ENCODE measurements at places on chromosomes 6 and 20.

DNA sequence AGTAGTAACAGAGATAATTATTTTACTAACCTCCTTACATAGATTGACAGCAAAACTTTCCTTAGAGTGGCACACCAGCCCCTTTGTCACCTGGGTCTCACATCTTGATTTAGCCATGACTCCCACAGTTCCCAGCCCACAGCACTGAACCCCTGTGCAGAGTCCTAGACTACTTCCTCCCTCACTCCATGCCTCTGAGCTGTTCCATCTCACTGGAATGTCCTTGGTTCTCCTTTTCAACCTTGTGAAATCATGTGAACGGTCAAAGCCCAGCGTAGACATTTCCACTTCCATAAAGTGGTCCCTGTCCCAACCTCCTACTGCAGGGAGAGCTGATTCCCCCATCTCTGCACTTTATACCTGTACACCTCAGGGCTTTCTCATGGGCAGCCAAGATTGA lies 19.7 kb downstream of the CGA start:
- no peak for DNase-seq

- no peak for DNase-seq
Measured at GRCh38 chr6:105402090-105402938, 568 bp downstream of the PREP start.

DNA sequence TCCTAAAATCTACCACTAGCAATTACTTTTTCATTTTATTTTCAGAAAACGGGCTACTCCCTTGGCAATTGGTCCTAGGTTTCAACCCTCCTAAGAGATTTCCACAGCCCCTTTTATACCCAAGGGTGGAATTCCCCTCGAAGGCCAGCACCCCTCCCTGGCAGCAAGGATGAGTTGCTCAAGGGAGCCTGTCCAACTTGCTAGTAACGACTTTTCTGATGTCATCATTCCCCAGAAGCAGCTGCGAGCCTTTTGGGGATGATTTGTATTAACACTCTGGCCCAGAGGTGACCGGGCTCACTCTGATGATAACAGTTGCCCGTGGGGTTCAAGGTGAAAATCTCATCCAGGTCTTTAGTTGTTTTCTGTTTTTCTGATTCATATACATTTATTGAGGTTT lies 30.7 kb upstream of the NAA20 start:
- no peak for DNase-seq

DNA sequence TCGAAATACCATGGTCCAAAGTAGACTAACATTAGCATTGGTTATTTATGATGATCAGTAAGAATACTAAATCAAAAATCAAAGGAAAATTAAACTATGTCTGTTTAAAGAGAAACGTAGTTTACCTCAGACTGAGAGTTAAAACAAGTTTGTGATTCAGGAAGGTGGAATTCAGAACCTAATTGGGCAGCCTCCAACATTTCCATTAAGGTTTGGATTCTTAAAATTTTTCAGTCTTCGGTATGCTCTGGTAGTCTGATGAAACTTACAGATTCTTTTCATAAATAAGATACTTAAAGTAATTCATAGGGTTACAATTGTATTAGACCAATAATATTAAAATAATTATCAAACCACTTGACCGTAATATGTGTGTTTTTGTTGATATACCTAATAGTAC lies 18.6 kb downstream of the HFE start:
- DNase-seq: no peak

DNA sequence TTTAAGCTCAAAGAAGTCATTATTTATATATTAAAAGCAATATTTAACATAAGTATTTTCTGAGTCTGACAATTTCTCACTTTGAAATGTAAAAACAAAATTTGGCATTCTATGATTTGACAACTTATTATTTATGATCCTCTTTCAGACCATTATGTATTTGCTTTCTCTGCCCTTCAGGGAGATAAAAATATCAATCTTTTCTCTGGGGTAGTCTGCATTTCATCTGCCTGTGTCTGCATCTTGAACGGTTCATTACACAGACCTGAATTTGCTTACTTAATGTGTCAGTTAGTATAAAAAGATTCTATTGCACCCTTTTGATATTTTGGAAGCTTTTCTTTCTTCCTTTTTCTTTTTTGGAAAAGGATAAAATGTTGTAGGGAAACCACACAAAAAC lies 354.0 kb upstream of the RGS17 start:
- no peak for DNase-seq

GRCh38 chr6:11795403-11795802 lies 16.8 kb upstream of the ADTRP start:
- DNase-seq: no peak

GRCh38 chr6:148868314-148868713 lies 121.5 kb downstream of the UST start:
- no peak for DNase-seq

- no peak for DNase-seq
Measured at GRCh38 chr6:43516367-43516696, 394 bp downstream of the YIPF3 start.

DNA sequence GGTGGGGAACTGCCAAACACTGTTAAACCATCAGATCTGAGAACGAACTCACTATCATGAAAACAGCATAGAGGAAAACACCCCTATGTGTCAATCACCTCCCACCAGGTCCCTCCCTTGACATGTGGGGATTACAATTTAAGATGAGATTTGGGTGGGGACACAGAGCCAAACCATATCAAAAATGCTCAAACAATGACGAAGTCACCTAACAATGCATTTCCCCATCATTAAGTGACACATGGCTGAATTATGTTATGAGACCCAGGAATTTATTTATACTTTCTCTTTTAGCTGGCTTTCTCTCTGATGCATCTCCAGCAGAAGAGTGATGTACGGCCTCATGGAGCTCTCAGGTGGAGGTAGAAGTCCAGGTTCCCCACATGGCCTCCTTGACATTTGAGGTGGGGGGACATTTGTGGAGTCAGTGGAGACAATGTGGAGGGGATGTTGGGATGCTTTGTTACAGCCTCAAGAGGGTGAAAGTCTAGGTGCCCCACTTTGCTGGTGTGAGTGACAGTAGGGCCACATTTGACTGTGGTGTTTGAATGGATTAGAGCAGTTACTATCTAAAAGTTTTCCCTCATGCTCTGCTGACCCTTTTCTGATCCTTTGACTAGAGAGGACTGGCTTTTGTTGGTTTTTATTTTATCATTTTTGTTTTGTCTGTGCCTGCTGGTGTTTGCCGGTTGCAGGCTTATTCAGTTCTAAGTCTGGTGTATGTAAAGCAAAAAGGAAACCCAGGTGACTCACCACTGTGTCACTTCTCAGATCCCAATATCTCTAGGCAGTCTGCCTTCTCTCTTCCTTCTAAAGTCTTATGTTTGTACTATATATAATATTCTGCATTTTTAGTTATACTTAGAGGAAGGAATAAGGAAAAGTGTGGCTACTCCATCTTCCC lies 18.5 kb upstream of the DCBLD1 start:
- no peak for DNase-seq

GRCh38 chr6:17928514-17929430 lies 58.7 kb downstream of the KIF13A start:
- no peak for DNase-seq

- no peak for DNase-seq
Measured at GRCh38 chr6:165654144-165654543, 8.9 kb downstream of the PDE10A start.

Measured in dorsolateral prefrontal cortex (tissue), 122 donors.